ENCODE measurements at places on chromosomes 12 and 14.

- no peak for DNase-seq
Observed at GRCh38 chr12:42166501-42166900, 21.8 kb upstream of the GXYLT1 start.

DNA sequence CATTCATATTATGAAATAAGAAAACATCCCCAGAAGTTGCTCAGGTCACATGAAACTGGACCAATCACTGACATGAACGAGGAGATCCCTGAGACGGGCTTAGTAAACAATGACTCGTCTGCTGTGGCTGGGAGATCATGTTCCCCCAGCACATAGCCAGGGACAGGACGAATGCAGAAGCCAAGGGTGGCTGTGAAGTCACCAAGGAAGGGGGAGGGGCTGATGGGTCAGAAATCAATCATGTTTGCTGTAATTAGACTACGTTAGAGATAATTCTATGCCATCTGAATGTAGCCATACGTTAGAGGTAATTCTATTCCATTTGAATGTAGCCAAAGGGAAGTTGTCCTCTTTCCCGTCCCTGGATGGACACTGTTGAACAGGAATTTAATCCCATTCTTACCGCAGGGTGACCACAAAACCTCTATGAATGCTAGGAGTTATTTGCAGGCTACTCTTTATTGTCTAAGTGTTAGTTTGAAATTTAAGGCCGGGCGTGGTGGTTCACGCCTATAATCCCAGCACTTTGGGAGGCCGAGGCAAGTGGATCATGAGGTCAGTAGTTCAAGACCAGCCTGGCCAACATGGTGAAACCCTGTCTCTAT is 332.9 kb downstream of the TMEM132D start:
- no peak for DNase-seq

DNA sequence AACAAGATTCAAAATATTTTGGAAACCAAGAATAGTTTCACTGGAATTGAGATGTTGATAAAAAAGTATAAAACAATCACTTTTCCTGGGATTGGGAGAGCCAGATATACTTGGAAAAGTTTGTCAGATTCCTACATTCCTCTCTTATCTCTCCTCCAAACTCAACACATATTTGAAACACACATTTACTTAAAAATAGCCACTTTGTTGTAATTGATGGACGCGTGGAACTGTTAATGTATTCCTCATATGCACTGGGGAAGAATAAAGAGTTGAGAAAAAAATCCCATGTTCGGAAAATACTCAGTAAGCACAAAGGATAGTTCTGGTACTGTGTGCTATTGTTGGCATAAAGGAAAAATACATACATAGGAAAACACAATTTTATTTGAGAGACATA is 195.6 kb upstream of the FLRT2 start:
- no peak for DNase-seq

GRCh38 chr14:31837031-31837430 is 240.1 kb upstream of the ARHGAP5 start:
- DNase-seq: no peak

DNA sequence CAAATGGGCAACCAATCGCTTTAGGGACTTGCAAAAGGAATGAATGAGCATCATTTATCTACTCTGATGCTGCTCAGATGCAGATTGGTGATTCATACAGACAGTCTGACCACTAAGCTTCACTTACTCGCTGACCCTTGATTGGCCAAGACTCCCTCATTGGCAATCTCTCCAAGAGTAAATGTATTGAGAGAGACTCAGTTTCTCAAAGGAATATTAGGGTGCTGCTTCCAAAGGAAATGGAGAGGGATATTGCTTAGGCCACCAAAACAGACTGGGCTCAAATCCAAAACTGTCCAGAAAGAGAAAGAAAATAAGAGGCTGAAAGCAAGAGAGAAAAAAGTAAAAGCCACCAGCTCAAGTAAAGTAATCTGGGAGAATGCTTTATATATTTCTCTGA is 785.2 kb downstream of the GALC start:
- DNase-seq: no peak

DNA sequence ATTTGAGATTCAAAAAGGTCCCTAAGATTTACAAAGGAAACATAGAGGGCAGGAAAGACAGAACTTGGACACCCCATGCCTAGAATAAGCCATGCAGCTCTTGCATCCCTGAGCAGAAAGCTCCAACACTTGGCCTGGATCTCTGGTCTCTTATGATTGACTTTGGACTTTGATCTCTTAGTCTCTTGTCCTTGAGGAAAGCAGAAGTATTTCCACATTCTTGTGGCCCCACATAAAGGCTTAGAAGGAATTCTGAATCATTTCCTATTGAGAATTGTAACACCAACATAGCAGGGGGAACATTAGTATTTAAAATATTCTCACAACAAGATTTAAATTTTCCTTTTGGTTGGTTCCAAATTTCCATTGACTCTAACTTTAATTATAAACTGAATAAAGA is 283.7 kb upstream of the PRKD1 start:
- DNase-seq: no peak

GRCh38 chr12:20525064-20525610 is 156.8 kb downstream of the PDE3A start:
- DNase-seq: no peak

DNA sequence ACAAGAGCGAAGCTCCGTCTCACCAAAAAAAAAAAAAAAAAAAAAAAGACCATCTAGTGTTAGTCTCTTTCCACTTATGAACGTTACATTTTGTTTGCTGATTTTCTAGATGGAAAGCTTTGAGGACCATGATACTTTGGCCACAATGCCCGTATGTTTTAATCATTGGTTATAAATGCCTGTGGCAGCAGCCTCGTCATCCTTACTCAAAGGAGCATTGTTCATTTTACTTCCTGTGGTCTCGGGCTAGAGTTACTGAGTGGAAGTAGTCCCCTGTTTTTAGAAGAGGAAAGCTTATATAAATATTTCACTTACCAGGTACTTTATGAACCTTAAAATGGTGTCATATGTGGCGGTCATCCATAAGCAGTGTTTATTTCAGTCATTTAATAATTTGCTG is 359.9 kb downstream of the AEBP2 start:
- DNase-seq: no peak

DNA sequence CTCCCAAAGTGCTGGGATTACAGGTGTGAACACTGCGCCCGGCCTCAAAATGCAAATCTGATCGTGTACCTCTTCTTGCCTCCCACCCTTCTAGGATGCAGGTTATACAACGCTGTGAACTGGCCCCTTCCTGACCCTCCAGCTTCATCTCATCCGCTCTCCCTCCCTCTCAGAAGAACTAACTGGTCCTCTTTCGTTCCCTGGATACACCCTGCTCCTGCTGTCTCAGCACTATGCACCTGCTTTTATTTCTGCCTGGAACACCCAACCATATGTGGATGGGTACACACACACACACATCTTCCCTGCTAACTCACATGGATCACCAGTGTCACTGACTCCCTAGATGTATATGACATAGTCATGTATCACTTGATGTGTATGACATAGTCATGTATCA is 56.1 kb upstream of the VASH1 start:
- no peak for DNase-seq

DNA sequence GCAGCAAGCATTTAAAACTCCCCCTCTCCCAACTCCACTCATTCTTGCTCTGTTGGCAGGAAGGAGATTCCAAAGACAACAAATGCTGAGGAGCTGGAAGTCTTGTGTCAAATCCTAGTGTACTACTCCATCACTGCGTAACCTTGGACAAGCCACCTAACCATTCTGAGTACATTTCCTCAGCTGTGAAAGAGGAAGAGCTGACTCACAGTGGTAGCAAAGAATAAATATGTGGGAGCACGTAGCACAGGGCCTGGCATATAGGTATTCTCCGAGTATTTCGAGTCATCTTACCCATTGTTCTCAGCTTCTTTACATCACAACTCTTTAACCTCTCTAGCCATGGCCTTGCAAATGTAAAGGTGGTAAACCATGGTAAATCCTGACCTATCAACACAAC is 28.7 kb downstream of the EGLN3 start:
- no peak for DNase-seq

GRCh38 chr14:64388533-64389285 is 556 bp downstream of the MTHFD1 start:
- DNase-seq: peak; percentile 2

DNA sequence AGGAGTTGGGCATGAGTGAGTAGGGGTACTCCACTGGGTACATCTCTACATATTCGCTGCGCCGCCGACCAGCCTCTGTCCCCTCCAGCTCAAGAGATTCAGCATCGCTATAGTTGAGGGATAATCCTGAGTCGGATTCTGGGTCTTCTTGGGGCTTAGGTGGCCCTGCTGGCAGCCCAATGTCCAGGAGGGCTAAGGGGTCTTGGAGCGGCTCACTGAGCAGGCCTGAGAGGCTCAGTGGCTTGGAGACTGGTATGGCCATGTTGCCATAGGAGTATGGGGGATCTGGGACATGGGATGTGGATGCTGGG is 7.9 kb downstream of the NFE2 start:
- DNase-seq: no peak

GRCh38 chr14:51681411-51681810 is 29.7 kb downstream of the FRMD6 start:
- no peak for DNase-seq

GRCh38 chr12:25200703-25201102 is 5.7 kb downstream of the ETFRF1 start:
- DNase-seq: no peak

- no peak for DNase-seq
Observed at GRCh38 chr12:42539696-42540095, 49.9 kb downstream of the PRICKLE1 start.
